ENCODE measurements at places on chromosomes 16 and 17.
A peak's percentile ranks its signal among the peaks of the same experiment; 100 is the strongest.

DNA sequence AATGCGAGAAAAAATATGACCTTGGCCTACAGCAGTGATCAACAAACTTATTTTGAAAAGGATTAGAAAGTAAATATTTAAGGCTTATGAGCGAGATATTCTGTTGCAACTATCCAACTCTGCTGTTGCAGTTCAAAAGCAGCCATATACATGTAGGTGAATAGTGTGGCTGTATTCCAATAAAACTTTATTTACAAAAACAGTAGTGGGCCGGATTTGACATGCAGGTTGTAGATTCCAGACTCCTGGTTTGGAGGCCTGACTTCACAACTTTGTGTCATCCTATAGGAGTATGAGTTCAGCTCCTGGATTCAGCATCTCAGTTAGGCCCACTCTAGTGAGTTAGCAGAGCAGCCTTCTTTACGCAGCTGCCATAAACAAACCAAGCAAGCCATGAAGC lies 386.3 kb downstream of the CDH13 start:
- no peak for DNase-seq

DNA sequence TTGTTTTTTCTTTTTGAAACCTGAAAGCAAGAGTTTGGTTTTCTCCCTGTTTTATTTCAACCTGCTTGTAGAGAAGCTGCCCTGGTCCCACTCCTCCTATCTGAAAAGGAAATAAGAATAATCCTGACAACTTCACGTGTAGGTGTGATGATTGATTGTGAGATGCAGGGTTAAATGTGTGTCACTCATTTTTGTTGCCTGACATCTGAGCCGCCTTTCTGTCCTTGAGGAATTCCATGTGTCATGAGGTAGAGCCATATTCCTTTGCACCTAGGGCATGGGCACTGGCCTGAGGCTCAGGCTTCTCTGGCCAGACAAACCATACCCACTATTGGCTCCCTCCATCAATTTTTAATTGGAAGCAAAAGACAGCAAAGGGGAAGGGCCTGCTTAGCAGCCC lies 10.2 kb upstream of the SMPD3 start:
- no peak for DNase-seq

- DNase-seq, result no peak
Observed at GRCh38 chr17:19005137-19005773, 691 bp upstream of the FAM83G start.

GRCh38 chr17:20103454-20104446 lies 94.6 kb downstream of the SPECC1 start:
- no peak for DNase-seq

- no peak for DNase-seq
Observed at GRCh38 chr17:19744492-19744891, 3.6 kb downstream of the ALDH3A1 start.

- DNase-seq, result no peak
Observed at GRCh38 chr17:34626121-34626681, 46.8 kb downstream of the TMEM132E start.

- DNase-seq, result no peak
Observed at GRCh38 chr16:53864819-53865493, 161.0 kb downstream of the FTO start.

DNA sequence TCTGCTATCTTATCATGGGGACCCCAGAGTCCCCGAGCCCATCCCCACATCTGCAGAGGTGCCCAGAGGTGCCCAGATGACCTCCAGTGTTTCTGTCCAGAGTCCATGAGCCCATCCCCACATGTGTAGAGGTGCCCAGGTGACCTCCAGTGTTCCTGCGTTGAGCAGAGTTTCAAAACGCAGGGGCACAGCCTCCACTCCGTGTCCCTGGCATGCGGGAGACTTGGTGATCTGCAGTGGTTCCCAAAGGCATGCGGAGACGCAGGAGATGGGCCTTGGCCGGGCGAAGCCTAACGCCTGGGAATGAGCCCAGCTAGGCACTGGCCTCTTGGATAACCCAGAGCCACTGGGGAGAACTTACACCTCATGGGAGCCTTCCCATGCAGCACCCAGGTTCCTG lies 41.3 kb downstream of the COX4I1 start:
- no peak for DNase-seq

- DNase-seq, result peak; percentile 86
Observed at GRCh38 chr16:67170168-67170948, at the start of gene NOL3. Gene NOL3 (plus strand): TSS chr16:67170538.

DNA sequence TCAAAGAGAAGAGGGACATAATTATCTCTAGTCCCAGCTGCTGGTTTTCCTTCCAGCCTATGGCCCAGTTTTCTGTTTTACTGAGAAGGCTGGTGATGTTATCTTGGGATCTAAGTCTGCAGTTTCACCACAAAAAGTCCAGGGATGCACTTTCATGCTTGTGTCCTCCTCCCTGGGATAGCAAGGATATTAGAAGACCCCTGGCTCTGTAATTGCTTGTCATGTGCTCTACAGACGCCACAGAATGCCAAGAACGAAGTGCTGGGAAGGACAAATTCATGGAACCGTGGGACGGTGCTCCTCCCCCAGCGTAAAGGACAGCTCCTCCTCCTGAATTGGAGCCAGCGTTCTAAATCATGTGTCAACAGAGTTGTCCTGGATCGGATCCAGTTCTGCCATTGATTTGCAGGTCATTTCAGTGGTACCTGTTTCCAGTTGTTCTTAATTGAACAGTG lies 8.6 kb downstream of the MAPT start:
- no peak for DNase-seq

- no peak for DNase-seq
Observed at GRCh38 chr16:87003414-87003755, 313.8 kb downstream of the C16orf95 start.

DNA sequence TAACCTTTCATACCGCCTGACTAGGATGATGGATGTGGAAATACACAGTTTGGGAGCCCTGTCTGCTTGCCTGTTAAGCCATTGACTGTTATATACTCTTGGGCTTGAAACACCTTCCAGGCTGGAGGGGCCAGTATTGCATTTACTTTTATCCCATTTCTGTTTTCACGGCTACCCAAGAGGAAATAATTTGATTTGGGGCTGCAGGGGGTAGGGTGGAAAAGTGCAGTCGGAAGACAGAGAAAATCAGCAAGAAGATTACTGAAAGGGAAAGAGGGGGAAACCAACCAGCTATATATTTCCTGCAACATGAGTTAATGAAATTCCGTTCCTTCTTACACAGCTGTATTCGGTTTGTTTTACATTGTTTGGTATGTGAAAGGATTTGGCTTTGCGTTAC lies 202.5 kb downstream of the CDH13 start:
- DNase-seq, result no peak

DNA sequence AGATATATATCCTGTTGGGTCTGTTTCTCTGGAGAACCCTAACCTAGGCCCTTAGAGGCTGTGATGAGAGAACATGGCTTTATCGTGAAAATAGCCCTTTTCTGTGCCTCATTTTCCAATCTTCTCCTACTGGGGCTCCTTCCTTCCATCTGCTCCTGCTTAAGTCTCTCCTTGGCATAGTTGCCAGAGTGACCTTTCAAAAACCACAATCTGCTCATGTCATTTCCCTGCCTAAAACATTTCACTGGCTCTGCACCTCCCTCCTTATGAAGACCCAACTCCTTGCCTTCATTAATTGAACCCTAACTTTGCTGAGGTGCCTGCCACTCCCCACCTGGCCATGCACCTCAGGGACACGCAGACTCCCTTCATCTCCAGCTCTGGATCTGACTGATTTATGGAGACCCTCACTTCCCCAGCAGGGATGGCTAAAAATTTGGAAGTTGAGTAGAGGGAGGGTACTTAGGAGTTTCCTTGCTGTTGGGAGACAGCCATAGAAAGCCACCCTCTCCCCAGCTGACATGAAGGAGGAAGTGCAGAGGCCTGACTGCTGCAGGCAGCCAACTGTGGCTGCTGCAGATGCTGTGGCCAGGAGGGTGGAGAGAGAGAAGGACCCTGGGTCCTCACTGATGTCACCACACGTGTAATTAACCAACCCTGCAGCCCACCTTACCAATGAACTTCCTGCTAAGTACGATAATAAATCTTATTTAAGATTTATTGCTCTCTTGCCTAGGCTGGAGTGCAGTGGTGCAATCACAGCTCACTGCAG lies 6.3 kb upstream of the GGA2 start:
- DNase-seq, result no peak

DNA sequence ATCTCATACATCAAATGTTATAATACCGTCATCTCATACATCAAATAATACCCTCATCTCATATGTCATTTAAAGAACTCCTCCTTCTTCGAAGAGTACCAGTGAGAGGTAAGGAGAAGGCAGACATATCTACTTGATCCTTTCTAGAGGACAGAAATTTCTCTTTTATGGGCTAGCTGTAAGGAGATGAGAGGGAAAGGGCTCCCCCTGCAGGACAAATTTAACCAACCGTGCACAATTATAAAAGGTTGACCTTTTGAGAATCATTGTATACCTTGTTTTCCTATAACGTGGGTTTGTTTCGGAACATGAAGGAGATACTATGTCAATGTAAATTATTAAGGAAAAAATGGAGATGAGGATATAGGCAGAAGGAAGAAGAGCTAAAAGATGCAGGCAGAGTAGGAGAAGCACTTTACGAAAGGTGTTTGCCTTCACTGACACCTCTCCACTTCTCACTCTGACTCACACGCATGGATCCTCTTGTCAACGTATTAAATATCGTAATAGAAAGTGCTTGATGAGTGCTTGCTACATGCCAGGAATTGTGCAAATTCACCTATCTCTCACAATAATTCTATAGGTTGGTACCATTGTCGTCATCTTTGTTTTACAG lies 465.9 kb upstream of the ERCC4 start:
- no peak for DNase-seq

- no peak for DNase-seq
Observed at GRCh38 chr17:42284566-42284965, 3.7 kb upstream of the STAT5A start.

GRCh38 chr16:68529931-68530701 lies 9.0 kb upstream of the ZFP90 start:
- DNase-seq, result peak; percentile 84

GRCh38 chr16:4319454-4320421 lies 3.9 kb downstream of the GLIS2 start:
- DNase-seq, result no peak

GRCh38 chr17:77677211-77677610 lies 281.3 kb upstream of the TNRC6C start:
- DNase-seq, result no peak

DNA sequence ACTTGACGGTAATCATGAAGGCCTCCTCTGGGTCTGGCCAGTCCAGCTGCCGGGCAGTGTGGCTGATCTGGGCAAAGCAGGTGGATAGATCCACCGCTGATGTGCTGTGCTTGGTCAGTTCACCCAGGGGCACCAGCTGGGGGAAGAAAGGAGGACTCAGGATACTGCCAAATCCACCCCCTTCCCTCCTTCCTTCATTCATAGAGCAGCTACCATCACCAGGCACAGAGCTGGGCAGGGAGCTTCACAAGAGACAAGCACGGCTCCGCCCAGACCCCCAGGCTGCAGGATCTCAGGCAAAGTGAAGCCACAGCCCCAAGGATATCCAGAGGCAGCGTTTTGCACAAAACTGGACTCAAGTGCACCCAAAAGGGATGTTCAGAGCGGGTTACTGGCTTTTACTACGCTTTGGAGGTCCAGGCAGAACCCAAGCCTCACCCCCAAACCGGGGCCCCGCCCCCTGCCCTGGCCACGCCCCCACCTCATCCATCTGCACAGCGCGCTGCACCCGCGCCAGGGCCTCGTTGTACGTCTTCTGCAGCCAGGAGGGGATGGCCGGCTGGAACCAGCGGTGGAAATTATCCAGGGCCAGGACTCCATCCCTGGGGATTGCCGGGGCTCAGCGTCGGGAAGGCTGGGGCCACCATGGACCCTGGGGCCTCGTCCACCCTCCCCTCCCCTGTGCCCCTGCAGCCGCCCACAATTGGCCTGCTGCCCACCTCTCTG lies 9.1 kb downstream of the UNC13D start:
- no peak for DNase-seq

DNA sequence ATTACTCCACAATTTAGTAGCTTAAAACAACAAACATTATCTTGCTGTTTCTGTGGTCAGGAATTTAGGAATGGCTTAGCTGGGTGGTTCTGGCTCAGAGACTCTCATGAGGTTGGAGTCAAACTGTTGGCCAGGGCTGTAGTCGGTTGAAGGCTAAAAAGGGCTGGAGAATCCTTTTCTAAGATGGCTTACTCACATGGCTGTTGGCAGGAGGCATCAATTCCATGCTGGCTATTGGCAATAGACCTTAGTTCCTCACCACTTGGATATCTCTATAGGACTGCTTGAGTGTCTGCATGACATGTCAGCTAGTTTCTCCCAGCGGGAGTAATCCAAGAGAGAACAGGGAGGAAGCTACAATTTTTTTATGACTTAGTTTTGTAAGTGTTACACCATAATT lies 6.6 kb upstream of the EFCAB13 start:
- DNase-seq, result peak; percentile 39

DNA sequence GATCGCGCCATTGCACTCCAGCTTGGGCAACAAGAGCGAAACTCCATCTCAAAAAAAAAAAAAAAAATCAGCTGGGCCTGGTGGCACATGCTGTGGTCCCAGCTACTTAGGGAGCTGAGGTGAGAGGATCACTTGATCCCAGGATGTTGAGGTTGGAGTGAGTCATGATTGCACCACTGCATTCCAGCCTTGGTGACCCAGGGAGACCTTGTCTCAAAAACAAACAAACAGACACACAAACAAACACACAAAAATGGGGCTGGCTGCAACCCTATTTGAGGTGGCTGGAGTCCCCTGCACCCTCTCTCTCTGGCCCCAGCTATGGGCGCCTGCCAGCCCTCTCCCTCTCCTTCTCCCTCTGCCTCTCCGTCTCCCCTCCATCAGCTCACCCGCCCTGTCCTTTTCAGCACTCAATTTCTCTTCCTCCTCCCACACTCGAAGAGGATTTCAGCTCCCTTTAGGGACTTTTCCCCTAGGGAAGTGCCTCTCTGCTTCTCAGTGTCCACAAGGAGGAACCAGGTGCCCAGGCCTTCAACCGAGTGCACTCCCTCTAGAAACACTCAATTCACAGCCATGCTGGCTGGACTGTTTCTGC lies 17.5 kb upstream of the TFAP4 start:
- DNase-seq, result peak; percentile 85

GRCh38 chr17:17557796-17558195 lies 33.7 kb downstream of the PEMT start:
- DNase-seq, result no peak

- peak; percentile 89 for DNase-seq
Observed at GRCh38 chr17:77887464-77888241, 70.8 kb upstream of the TNRC6C start.

DNA sequence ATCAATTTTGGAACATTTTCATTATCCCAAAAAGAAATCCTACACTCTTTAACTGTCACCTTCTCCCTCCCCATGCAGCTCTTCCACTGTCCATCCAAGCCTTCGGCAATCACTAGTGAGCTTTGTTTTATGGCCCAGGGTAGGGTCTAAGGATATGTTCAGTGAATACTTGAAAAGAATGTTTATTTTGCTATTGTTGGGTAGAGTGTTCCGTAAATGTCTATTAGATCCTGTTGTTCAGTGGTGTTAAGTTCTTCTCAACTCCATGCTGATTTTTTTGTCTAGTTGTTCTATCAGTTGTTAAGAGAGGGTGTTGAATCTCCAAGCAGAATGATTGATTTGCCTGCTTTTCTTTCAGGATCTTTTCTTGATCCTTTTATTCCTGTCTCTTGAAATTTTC lies 29.9 kb downstream of the SPECC1 start:
- DNase-seq, result no peak
